Stimulated activated CD8-positive, alpha-beta memory T cell treated with anti-CD3 and anti-CD28 coated beads, Interleukin-7, amount 100 ng/mL, for 24 hours (primary cell): ENCODE measurements at places on chromosomes 5 and 9.

- no peak for DNase-seq
These were observed 154.0 kb upstream of the ADAMTSL1 start for GRCh38 chr9:18319918-18320445.

- DNase-seq = no peak
These were observed 71.2 kb downstream of the C9orf50 start for GRCh38 chr9:129549684-129550083.

- no peak for DNase-seq
These were observed 89.9 kb downstream of the DAB2IP start for GRCh38 chr9:121741228-121741918.

DNA sequence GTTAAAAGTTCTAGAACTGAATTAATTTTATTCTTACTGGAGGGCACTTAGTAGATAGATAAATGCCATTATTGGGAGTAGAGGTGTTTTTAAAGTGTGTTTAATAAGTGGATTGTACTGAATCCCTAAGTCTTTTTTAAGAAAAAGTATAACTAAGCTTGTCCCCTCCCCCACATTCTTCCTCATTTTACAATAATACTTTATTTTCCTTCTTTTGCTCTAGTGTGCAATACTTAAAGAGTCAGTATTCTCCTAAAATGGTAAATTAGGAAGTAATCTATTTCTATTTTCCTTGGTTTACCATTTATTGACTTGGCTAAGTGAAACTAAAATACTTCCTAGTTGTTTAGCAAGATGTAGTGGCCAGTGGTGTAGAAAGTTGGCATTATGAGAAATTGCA, 11.6 kb downstream of the UBLCP1 start:
- no peak for DNase-seq

DNA sequence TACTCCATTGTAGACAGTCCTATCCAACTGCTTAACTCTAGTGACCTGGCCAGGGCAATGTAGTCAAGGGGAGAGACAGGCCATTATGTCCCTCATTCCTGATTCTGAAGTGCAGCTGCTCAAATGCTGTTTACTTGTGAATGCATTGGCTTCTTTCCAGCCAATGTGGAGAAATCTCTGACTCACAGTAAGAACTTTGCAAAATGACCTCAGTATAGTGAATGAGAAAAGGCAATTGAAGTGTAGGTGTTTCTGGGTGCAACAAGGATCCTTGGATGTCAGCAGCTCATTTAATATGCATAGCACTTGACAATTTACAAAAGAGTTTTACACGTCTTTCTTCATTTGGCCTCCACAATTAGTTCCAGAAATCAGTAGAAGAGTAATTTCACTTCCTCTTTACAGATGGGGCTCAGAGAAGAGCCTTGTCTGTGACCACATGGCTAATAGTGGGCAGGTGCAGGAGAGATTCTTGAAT, 367.2 kb downstream of the OSTF1 start:
- no peak for DNase-seq

- no peak for DNase-seq
These were observed 970.8 kb downstream of the DTWD2 start for GRCh38 chr5:118017536-118017935.

DNA sequence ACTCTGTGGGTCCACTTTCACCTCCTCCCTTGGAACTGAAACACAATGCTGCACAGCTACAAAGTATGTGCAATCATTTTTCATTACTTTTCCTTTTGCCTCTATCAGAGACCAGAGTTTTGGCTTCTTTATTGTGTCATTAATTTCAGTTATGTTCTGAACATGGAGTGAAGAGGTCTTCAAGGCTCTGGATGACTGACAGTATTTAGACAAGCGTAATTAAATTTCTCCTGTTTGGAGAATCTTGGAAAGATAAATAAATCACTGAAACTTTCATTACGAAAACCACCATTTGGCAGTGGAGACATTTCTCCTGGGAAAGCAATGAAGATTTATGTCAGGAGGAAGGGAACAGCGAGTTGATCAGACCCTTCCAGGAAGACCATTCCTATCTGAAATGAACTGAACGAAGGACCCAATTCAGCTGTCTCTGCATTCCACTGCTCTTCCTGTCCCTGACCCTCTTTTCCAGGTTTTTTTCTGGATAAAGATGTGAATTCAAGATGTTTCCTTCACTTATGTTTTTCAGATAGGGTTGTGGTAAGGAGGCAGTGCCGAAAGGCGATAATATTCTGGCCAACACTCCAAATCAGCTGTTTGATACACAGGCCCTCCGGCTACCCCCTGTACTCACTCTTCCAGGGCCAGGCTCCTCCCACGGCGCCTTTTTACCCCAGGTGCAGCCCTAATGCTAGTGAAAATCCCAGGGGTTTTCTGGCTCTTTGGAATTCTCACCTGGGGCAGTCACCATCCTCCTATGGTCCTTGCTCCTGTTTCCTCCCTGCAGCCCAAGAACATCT, 77.2 kb upstream of the OSMR start:
- no peak for DNase-seq

- no peak for DNase-seq
These were observed 353.4 kb downstream of the TLE1 start for GRCh38 chr9:81335879-81336421.

DNA sequence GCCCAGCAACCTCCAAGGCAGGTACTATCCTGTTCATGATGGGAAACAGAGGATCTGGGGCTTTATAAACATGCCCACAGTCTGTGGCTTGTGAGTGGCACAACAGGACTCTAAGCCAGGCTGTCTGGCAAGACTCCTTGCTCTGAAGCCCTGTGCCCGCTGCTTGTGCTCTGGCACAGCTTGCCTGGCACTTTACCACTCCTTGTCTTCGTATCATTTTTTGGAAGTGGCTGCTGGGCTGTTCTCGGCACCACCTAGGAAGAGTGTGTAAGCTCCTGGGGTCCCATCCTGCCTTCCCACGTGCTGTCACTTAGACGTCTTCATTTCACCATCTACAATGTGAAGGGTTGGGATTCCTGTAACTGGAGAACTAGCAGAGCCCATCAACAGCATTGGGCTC, 59.3 kb upstream of the GLRX start:
- DNase-seq = no peak
